ENCODE measurements at places on chromosomes 12 and 14. TPM values are rescaled to one million over a fixed set of nuclear protein-coding genes. Genes with fewer than 3 reads are reported as not detected.

The CCDC196 gene
- not detected for total RNA-seq

The ATL1 gene
- total RNA-seq, result 95.4 TPM

- no peak for DNase-seq
These were observed 2.7 kb downstream of the MED6 start for GRCh38 chr14:70597731-70598130.

The TSPAN8 gene
- not detected for total RNA-seq

The APOF gene
- total RNA-seq, result not detected

DNA sequence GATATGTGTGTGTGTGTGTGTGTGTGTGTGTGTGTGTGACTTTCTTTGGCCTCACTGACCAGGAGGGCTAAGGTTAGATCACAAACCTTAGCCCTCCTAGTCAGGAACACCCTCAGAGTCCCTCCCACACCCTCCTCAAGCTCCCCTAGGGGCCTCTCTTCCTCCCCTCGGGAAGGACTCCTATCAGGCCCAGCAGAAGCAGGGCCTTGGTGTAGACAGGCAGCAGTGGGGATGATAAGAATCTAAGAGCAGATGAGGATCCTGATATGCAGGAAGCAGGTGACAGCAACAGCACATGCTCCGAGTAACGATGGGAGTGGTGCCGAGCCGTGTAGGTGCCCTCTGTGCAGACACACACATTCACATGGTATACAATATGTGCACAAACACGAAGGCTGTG lies 20.7 kb downstream of the PLEK2 start:
- DNase-seq, result no peak

DNA sequence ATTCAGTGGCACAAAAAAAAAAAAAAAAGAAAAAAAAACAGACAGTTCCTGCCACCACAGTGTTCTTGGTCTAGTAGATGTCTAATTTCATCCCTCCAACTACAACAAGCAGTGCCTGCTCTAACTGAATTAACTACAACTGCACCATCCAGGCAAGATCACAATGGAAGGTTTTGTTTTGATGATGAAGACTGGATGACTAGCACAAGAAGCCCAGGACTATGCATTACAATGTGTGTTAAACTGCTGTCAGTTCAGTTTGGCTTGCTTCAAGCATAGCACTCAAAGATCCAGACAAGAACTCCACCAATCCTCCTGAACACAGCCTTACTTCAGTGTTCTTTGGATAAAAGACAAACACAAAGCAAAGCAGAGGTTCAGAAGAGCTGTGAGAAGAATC lies 279.9 kb downstream of the GRIN2B start:
- no peak for DNase-seq

- DNase-seq, result no peak
These were observed 21.4 kb downstream of the LGR5 start for GRCh38 chr12:71460850-71461609.

DNA sequence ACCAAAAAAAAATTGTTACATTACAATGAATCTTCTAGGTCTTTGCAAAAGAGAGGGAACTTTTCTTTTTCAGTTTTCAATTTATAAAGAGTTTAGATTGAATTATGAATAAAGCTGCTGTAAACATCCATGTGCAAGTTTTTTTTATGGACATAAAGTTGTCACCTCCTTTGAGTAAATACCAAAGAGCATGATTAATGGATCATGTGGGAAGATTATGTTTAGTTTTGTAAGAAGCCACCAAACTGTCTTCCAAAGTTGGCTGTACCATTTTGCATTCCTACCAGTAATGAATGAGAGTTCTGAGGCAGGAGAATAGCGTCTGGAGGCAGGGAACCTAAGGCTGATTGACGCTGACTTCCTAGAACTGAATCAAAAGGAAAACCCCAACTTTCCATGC lies 30.2 kb downstream of the LEMD3 start:
- DNase-seq, result no peak

GRCh38 chr12:55717011-55718007 lies 1.5 kb downstream of the BLOC1S1 start:
- no peak for DNase-seq

The RNASE7 gene
- not detected for total RNA-seq

- DNase-seq, result no peak
These were observed 248.4 kb upstream of the CCDC196 start for GRCh38 chr14:66237741-66238140.

DNA sequence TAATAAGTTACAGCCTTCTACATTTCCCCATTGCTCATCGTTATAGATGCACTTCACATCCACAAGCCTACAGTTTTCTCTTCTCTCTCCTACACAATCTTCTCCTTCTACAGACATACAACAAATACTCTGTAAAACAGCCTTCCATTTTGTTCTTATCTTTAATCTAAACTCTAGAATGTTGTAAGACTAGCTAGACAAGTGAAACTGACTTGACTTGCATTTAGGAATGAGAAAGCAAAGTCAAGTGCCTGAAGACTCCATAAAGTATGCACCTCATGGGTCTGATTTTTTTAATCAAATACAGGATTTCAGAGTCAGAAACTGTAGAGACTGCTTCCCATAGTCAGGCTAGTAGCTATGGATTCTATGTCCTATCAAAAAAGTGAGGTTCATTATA lies 190.3 kb downstream of the KLHL28 start:
- no peak for DNase-seq

The EAPP gene
- 33.7 TPM for total RNA-seq

DNA sequence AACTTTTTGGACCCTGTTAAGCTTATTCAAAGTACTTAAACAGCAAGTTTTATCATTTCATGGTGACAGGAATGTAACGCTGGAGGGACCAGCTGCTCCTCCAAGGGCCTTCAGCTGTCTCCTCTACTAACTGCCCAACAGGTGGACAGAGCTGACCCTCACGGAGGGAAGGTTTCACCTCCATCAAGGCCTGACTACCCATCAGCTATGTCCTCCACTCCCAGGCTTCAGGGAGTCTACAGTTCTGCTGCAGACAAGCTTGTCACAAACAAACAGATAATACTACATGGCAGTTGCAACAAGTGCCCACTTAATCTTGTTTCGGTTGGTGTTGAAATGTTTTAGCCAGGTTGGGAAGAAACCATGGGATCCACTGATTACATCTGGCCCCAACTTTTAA lies 175.1 kb downstream of the TTC7B start:
- no peak for DNase-seq

DNA sequence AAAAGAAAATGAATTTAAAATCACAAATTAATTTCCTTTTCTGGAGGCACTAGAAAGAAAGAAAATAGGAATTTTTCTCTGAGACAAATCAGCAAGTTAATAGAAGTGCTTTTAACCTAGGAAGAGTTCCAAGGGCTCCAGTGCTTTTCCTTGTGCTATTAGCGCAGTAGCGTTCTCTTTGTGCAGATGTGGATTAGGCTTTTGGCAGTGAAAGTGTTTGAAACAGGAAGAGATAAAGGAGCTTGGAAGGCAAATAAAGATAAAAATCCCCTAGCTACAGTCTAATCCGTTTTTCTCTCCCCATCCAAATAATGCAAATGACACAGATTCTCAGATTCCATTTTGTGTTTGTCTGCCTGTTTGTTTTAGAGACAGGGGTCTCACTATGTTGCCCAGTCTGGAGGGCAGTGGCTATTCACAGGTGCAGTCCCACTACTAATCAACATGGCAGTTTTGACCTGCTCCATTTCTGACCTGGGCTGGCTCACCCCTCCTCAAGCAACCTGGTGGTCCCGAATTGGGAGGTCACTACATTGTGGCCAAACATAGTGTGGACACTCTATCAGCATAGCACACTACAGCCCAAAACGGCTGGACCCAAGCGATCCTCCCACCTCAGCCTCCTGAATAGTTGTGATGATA lies 166.1 kb downstream of the PAWR start:
- DNase-seq, result no peak

- no peak for DNase-seq
These were observed 143.4 kb downstream of the SLC8A3 start for GRCh38 chr14:70045310-70045709.

DNA sequence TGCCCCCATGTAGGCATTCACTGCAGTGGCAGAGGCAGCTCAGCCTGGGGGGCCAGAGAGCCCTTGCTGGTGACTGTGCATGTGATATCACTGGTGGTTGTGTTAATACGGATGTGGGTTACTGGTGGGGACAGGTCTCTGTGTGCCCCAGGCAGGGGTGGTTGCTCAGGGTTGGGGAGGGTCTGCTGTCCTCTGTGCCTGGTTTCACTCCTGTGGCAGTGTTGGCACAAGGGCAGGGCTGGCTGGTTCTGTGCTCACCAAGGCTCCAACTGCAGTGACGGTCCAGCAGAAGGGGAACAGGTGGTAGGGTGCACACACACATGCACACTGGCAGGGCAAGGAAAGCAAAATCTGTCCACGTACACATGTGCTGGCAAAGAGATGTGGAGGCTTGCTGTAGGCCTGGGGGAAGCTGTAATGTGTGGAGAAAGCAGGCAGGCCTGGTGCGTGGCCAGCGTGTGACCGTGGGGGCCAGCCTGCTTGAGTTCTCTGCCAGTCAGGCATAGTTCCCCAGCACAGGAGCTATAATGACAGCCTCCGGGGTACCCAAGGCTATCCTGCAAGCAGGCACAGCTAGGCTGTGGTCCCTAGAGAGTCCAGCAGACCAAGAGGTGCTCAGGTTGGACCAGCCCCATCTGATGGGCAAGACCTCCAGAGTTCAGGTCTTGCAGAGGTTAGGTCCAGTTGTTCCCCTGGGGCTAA lies 254.6 kb downstream of the FBXL14 start:
- DNase-seq, result peak; percentile 28

GRCh38 chr12:98154850-98155249 lies 360.5 kb upstream of the TMPO start:
- no peak for DNase-seq

The ZNF385A gene
- 64.3 TPM for total RNA-seq

DNA sequence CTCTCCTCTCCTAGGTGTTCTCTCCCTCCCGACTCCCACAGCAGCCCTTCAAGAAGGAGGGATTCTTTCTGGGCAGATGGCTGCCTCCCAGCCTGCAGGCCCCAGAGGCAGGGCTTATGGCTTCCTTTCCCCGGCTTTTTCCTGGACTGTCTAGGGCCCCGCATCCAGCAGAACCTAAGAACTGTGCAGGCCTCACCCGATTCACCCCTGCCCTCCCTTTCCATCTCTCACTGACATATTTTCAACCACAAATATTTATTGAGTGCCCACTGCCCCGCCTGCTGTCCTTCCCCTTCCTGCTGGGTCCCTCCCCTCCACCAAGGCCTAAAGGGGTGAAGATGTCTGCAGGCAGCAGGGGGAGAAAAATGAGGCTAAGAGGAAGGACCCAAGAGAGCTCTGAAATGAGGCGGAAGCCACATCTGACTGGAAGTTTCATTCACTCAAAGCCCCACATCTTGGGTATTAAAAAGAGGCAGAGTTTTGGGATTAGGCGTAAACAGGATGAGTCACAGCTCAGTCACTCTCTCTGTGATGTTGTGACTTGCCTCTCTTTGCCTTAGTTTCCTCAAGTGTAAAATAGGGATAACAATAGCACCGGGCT lies 2.9 kb downstream of the SCNN1A start:
- DNase-seq, result no peak

DNA sequence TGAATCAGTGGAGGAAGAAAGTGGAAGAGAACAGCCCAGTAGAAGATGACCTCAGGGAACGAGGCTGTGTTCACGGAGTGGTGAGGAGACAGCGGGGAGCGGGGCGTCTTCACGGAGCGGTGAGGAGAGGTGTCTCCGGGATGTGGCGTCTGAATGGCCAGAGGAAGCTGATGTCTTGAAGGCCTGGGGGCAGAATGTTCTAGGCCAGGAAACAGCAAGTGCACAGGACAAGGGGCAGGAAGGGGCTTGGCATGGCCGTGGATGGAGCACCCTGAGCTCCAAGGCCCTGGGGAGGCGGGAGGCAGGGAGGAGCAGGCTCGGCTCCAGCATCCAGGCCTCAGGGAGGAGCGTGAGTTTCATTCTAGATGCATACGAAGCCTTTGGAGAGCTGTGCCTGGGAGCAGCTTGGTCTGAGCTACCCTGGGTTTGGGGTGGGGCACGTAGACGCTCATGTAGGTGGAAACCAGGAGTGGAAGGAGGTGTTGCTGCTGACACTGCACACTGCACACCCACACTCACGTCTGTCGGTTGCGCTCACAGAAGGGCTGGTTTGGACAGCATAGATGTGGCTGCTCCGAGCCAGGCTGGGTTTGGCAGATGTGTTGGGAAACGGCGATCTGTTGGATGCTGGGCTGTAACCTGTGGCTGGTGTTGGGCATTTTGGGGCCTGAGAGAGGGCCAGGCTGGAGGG lies 131.6 kb downstream of the ADGRD1 start:
- DNase-seq, result no peak

DNA sequence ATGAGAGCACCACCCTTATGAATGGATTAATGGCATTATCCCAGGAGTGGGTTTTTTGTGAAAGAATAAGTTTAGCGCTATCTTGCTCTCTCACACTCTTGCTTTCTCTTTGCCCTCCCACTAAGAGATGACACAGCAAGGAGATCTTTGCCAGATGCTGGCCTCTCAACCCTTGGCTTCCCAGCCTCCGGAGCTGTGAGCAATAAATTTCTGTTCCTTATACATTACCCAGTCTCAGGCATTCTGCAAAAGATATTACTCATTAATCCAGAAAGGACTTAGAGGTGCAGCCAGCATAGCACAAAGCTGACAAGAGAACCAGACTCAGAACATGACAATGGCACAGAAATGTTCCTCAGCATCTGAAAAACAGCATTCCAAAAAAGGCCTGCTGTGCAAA lies 190.6 kb downstream of the ITPR2 start:
- DNase-seq, result no peak
